Stimulated activated CD4-positive, alpha-beta T cell treated with anti-CD3 and anti-CD28 coated beads, Interleukin-15, amount 100 ng/mL, for 24 hours (primary cell): ENCODE measurements at places on chromosomes 16 and 17.

GRCh38 chr17:62929320-62929719, 36.7 kb upstream of the TANC2 start:
- DNase-seq: no peak

DNA sequence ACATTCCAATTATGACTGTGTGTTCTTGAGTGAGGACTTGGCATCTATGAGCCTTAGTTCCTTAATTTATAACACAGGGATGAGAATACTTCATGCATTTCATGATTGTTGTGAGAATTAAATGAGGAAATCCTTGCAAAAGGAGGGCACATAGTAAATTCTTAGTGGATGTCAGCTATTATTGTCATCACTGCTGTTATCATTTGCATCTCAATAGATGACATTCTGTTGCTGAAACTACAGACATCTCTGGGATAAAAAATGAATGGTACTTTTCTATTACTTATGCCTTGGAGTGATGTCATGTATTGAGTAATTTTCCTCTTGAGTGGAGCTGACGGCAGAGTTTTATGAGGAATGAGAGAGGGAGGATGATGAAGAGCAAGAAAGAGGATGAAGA, 184.4 kb upstream of the CDH11 start:
- DNase-seq: no peak

GRCh38 chr17:61160204-61160603, 239.4 kb upstream of the TBX2 start:
- DNase-seq: no peak

- DNase-seq: no peak
These were observed 778.1 kb upstream of the SOX9 start for GRCh38 chr17:71342737-71343136.

GRCh38 chr17:835263-835662, 53.1 kb downstream of the MRM3 start:
- no peak for DNase-seq

DNA sequence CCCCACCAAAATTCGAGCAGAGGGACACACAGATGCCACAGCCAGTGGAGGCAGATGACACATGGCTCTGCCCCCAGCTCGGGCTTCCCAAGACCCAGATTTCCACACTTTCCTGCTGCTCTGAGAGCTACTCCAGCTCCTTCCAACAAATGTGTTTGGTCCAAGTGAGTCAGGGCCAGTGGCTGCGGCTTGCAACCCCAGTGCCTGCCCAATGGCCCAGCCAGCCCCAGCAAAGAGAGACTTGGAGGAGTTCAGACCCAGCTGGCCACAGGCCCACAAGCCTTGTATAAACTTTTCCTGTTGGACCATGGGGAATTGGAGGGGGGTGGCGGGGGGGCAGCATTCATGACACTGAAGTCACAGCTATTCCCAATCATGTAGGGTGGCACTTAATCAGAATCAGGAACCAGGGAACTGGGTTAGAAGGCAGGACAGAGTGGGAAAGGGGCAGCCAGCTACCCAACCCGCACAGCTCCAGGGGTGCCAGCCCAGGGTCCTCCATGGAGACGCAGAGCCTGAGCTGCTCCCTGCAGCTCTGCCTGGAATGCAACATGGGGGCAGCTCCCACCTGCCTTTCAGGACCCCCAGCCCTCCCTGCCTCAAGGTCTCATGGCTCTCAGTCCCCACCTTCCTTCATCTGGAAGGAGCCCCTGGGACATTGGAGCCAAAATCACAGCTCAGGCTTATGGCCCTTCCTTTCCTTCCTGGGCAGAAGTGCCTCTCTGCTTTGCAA, 17.5 kb upstream of the C16orf78 start:
- no peak for DNase-seq

DNA sequence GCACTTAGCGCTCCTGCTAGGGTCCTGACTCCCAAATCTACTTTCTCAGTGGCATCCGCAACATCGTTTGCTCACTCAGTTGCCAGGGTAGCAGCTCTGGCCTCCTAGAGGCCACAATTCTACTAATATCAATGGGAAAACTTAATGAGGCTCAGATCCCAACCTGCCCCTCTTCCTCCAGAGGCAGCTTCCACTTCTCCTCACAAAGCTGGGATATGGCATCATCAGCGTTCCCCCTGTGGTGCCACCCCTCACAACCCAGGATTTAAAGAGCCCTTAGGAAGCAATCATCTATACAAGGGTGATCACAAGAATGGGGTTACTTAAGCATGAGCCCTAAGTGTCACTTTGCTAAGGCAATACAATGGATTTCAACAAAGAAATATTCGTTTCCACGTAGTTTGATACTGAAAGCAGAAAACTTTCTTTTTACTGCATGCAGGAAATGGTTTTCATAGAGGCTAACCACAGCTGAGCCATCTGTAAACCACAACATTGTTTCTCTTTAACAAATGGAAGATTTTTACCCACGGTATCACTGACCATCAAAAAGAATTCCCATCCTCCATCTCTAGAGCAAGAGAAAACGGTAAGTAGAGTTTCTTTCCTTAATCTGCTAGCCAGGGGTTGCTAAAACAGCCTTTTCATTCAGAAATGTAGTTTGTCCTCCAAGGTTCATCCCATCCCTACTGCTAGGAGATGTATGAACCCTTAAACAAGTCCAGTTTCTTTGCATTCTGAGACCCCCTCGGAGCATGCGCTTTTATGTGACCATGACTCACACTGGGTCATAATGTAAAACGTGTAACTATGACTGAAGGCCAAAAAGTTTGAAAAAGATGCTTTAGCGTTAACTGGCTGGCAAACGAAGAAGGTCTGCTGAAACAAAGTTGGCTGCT, 68.3 kb upstream of the BCAR1 start:
- DNase-seq: no peak

GRCh38 chr17:42404326-42405055, 16.2 kb upstream of the STAT3 start:
- no peak for DNase-seq

GRCh38 chr16:55333684-55334083, 9.7 kb downstream of the IRX6 start:
- no peak for DNase-seq

DNA sequence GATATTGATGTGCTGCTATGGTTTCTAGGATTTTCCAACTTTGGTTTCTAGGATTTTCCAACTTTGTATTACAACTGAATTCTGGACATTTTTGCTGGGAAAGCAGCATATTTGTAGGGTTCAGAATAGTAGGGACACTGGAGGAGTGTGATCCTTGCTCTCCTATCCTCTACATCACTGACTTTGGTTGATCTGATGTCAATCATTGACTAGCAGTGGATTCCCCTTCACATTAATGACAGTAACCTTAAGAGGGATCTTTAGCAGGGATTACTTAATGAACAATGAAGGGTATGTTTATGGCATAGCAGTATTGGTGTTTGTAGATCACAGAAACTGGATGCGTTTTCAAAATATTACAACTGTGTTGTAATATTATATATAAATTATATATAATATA, 67.4 kb downstream of the MAP2K4 start:
- DNase-seq: no peak

DNA sequence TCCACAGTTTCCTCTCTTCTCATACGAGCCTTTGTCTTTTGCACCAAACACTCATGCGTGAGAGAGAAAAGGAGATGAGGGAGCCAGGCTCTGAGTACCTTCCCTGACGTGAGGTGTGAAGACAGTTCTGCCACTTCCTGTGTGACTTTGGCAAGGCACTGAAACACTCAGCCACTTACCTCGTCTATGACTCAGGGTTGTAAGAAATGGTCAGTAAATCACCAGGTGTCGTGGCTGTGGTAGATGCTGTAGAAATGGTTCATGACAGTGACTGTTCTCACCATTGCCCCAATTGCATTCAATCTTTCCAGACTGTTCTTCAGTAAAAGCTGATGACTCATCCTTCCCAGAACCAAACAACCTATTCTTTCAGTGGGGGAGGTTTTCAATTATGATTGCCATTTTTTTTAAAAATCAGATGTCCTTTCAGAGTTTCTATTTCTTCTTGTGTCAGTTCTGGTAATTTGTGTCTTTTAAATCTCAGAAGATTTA, 49.2 kb upstream of the CBFA2T3 start:
- peak; percentile 72 for DNase-seq

DNA sequence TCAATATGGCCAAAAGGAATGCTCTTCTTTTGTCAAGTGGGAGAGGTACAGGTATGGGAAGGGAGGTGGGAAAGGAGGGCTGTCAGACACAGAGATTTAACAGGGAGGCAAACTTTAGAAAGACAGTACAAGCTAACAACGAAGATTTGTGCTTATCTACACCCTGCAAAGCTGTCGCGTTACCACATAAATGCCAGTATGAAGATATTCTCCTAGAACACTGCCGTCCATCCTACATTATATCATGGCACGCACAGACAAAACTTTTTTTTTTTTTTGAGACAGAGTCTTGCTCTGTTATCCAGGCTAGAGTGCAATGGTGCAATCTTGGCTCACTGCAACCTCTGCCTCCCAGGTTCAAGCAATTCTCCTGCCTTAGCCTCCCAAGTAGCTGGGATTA, 50.6 kb downstream of the STH start:
- no peak for DNase-seq

DNA sequence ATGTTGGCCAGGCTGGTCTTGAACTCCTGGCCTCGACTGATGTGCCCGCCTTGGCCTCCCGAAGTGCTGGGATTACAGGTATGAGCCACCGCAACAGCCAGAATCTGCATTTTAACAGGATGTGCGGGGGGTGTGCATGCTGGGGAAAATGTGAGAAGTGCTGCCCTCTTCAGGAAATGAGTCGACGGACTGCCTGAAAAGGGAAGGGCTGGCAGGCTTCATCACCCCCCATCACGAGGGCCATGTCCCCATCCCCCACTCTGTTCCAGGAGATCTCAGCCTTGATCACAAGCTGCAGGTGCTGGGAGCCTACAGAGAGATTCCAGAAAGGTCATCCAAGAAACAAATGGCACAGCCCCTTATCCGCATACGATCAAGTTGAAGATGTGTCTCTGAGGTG, 195.3 kb upstream of the RPL38 start:
- peak; percentile 60 for DNase-seq

GRCh38 chr16:57559072-57559790, 16.8 kb downstream of the ADGRG5 start:
- no peak for DNase-seq

- DNase-seq: peak; percentile 72
These were observed 735 bp downstream of the ZNF652 start for GRCh38 chr17:49361129-49361901.

- DNase-seq: no peak
These were observed 10.7 kb downstream of the WIPI1 start for GRCh38 chr17:68446626-68447041.

DNA sequence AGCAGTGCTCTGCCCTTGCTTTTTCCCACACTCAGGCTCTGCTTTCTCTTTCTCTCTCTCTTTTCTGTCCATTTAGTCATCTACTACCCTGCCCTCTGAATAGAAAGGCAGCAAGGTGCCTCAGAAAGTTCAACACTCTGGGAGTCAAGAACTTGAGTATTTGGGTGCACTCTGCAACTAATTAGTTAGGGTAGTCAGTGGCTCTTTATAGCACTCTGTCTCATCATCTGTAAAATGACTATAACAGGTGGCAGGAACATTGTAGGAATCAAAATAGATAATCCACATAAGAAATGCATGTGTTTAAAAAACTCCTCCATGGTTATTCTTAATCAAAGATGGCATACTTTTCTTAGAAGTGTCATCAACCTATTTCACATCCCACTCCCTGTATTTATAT, 7.2 kb downstream of the OR2C1 start:
- DNase-seq: no peak

- no peak for DNase-seq
These were observed 50.2 kb downstream of the ANKFN1 start for GRCh38 chr17:56203430-56203829.

DNA sequence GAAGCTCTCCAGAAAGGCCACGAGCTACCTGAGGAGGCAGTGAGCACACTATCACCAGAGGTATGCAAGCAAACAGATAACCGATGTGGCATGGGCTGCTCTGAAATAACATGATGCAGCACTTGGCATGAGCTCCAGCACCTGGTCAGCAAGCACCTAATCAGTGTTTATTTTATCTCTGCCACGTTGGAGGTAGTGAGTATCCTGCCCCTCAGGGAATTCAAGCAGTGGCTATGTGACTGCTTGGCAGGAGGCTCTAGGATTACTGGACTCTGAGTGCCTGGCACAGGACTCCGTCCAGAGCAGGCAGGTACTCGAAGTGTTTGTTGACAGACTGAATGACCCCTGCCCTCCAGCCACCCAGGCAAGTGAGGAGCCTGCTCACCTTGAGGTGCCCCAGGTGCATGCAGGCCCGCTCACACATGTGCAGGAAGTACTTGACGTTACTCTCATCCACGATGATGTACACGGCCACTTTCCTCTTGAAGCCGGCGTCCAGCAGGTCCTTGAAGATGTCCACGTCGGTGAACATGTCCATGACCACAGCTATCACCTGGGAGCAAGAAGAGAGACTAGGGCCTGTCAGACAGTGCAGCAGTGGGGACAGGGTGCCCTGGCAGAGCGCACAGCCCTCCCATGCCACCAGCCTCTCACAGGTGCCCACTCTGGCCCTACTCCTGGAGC, 16.6 kb downstream of the FAM83G start:
- no peak for DNase-seq

DNA sequence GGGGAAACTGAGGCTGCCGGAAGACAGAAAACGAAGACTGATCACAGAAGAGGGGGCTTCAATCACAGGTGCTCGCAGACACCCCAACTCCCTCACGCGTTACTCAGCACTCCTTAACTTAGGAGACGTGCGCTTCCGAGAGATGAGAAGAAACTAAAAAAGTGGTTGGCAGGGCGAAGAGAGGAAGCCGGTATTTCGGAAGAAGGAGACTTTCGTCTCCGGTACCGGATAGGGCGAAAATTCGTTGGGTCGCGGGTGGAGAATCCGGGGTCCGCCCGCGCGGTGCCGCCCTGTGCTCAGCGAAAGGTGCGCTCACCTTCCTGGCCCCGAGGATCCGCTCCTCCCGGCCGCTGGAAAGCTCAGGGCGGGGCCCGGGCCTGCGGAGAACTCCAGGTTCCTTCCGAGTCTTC, 917 bp upstream of the TBX2 start:
- DNase-seq: no peak

DNA sequence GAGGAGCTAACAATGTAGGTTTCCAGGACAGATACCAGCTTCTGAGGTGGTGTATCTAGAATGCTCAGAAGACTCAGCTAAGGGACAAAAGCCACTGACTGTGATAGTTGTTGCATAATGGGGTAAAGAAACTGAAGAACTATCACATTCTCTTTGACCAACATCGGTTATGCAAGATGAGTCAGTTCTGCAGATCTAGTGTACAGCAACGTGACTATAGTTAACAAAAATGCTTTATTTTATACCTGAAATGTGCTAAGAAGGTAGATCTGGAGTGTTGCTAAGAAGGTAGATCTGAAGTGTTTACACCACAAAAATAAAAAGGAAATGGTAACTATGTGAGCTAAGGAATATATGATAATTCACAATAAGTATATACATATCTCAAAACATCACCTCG, 2.5 kb downstream of the KRTAP9-6 start:
- DNase-seq: no peak

DNA sequence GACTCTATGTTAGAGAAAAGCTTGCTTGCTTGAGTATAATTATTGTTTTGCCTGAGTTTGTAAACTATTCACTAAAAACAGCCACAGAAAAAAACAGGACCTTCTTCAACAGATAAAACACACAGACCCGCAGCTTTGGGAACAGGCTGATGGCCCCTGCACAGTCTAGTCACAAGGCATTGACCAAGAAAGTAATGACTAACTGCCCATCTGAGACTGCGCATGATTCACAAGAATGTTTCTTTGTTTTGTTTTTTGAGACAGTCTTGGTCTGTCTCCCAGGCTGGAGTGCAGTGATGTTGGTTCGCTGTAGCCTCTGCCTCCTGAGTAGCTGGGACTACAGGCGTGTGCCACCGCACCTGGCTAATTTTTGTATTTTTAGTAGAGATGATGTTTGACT, 2.8 kb upstream of the ZKSCAN2 start:
- DNase-seq: no peak

GRCh38 chr16:88323546-88324330, 59.0 kb upstream of the ZNF469 start:
- DNase-seq: no peak

GRCh38 chr16:12613131-12613991, 190.3 kb downstream of the CPPED1 start:
- DNase-seq: peak; percentile 77
